ENCODE measurements at places on chromosomes 5 and 9.

DNA sequence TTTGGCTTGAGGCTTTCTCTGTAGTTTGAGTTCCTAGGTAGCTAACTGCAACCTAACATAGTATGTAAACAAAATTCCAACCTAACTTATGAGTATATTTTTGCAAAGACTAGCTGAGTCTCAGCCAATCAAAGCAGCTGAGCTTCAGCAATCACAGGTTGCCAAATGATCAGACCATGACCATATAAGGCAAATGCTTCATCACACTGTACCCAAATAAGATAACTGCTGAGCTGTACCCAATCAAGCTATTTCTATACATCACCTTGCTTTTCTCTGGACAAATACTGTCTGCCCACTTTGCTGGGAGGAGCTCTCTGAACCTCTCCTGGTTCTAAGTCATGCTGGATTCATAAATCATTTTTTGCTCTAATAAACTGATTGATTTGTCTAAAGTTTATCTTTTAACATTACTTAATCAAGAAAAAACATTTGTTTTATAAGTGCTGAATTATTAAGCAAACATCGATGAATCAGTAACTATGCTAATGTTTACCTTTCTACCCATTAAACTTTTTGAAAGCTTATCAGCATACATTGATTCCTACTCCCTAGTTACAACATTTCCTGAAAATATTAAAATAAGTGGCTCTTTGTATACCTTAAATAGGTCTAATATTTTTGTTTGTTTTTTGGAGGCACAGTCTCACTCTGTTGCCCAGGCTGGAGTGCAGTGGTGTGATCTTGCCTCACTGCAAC is 129.7 kb upstream of the PCA3 start:
- peak; percentile 9 for DNase-seq

DNA sequence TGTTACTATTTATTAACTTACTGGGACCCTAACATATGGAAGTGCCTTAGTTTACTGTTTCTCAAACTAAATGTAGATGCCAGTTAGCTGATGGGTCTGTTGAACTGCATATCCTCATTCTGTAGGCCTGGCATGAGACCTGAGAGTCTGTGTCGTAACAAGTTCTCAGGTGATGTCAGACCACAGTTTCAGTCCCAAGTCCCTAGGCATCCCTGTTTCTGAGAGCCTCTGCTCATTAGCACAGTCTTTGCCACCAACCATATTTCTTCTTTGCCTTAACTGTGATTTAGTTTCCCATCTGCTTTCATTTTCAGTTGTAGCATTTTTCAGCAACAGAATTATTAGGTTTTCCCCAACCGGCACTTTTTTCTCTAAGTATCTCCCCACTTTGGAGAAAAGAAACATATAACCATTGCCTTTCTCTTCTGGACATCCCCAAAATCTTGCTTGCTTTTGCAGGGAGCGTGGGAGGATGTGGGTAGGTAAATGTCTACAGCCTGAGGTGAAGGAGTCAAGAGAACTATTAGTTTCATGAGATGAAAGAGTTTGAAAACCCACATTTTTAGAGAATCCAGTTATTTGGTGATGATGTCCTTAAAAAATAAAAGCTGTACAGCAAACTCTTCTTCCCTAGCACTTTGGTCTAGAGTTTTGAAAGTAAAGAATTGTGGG is 74.6 kb downstream of the NUDT12 start:
- no peak for DNase-seq

- no peak for DNase-seq
Observed at GRCh38 chr9:108876425-108876824, 14.4 kb downstream of the ACTL7A start.

- no peak for DNase-seq
Observed at GRCh38 chr5:125194883-125195282, 448.4 kb upstream of the ZNF608 start.

DNA sequence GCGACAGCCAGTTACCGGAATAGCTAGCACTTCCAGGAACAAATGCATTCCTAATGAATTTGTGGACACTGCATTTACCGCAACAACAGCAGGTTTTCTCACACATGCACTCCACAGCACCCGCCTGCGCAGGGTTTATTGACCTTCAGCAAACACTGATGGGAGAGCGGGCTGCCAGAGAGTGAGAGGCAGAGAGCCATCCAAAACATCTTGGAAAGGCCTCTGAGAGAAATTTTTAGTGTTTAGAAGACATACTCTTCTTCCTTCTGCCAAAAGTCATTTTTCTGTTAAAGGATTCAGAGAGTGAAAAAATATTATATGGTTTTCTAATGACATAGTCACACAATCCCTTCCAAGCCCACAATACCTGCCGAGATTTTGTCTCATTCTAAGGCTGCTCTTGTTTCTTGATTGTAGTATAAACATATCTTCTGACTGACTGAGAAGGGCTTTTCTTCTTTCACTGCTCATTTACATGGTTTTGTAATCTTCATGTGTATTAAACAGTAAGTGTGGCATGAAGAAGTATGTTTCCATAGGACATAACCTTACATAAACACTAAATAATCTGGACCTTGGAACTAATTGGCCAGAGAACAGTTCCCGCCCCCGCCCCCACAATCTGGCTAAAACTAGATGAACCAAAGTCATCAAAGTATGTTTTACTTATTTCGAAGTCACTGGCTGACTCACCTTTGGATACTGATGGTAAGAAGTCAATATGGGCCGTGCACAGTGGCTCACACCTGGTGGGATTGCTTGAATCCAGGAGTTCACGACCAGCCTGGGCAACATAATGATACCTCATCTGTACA is 432.5 kb upstream of the MEF2C start:
- no peak for DNase-seq

- no peak for DNase-seq
Observed at GRCh38 chr5:127839072-127839471, 135.9 kb downstream of the CCDC192 start.

GRCh38 chr9:77926371-77926878 is 105.2 kb downstream of the GNAQ start:
- DNase-seq, result peak; percentile 80

DNA sequence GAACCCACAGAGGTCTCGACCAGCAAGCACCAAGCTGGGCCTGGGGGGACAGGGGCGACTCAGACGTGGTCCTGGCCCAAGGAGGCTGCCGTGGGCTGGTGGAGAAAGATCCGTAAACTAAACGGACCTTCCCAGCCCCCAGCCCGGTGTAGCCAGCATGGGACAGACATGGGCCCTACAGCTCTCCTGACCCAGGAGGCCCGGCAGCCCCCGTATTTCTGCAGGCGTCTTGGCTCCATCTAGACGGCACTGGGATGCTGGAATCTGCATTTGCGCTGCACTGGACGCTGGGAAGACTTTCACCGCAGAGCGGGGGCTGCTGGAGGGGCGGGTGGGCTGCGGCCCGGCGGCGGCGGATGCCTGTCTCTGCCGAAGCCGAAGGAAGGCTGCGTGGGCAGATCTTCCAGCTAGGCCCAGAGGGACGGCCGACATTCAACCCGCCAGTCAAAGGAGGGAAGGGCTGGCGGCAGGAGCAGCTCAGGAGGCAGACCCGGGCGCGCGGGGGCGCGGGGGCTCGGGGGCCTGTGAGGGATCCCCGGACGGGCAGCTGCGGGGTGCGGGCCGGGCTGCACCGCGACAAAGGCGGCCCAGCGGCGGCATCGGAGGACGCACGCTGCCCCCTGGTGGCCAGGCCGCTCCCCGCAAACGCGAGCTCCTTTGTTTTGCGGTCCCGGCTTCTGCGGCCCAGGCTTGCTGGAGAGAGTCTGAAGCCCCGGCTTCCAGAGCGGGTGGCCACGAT is 266.2 kb downstream of the NSG2 start:
- DNase-seq, result peak; percentile 22

DNA sequence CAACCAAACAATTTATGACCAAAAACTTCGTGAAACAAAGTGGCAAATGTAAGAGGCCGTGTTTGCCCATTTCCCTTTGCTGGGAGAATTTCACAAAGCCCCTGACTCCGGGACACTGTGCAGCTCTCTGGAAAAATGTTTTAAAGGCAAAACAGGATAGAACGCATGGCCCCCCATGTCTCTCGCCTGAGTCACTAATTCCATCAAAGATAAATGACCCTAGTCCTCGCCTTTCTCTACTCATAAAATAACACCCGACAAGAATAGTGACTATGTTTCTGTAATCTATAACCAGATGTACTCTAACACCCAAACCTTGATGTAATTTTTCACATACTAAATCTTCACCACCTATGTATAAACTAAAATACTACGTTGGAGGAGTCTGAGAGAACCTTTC is 55.7 kb upstream of the SAP30L start:
- no peak for DNase-seq

GRCh38 chr9:6123416-6123815 is 92.2 kb upstream of the IL33 start:
- DNase-seq, result no peak

- DNase-seq, result peak; percentile 66
Observed at GRCh38 chr5:134004626-134005416, at the start of gene VDAC1. TSS of gene VDAC1 (minus strand) at chr5:134004975. CDS start at chr5:133993012, 11,963 bp downstream.

GRCh38 chr5:151937851-151938250 is 13.2 kb upstream of the GLRA1 start:
- DNase-seq, result no peak

GRCh38 chr9:127121628-127122175 is 733 bp downstream of the ANGPTL2 start:
- DNase-seq, result no peak

DNA sequence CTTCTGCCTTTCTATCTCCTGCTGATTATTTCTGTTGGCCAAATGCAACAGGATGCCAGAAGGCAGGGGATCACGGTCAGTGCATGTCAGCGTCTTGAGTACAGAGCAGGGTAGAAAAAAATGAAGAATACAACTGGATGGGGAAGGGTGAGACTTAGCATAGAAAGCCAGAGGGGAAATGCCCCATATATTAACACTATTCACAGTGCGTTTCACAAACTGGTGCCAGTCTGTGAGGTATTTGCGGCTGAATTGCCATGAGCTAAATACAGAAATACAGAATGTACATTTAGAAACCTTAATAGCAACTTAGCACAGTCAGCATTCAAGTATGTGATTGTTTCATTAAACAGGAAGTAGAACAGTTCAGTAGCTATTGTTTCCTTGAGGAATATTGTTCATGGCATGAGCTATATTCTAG is 31.0 kb upstream of the SLC1A3 start:
- DNase-seq, result peak; percentile 48

DNA sequence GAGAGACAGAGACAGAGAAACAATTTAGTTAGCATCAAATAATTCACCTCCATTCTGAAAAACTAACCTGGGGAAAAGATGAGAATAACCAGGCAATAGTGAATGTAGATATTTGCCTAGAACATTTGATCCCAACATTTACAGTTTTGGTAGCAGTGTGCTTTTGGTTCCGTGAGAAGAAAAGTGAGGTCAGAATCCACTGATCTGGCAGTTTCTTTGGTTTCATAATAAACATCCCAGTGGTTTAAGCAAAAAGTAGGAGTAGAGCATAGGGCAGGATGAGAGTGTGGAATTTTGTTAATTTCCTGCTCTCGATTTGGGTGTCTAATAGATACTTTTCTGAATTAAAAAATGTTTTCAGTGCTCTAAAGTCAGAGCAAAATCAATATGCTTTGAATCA is 887.0 kb downstream of the NR2F1-AS1 start:
- no peak for DNase-seq

- no peak for DNase-seq
Observed at GRCh38 chr9:20898885-20899554, 132.4 kb downstream of the HACD4 start.

GRCh38 chr9:21919377-21920362 is 74.5 kb downstream of the CDKN2A start:
- DNase-seq, result peak; percentile 18

DNA sequence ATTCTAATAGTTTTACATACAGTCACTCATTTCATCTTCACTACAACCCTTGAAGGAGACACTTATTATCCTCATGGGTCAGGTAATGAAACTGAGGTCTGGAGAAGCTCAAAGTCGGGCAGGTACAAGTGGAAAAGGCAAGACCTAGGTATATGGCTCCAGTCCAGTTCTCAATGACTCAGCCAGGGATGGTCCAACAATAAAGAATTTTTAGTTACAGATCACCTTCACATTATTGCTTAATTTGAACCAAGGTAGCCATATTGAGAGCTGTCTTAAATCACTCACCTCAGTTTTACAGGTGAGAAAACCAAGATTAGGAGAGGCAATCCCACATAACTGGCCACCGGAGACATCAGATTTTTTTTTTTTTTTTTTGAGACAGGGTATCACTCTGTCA is 55.4 kb downstream of the PTPN3 start:
- no peak for DNase-seq

DNA sequence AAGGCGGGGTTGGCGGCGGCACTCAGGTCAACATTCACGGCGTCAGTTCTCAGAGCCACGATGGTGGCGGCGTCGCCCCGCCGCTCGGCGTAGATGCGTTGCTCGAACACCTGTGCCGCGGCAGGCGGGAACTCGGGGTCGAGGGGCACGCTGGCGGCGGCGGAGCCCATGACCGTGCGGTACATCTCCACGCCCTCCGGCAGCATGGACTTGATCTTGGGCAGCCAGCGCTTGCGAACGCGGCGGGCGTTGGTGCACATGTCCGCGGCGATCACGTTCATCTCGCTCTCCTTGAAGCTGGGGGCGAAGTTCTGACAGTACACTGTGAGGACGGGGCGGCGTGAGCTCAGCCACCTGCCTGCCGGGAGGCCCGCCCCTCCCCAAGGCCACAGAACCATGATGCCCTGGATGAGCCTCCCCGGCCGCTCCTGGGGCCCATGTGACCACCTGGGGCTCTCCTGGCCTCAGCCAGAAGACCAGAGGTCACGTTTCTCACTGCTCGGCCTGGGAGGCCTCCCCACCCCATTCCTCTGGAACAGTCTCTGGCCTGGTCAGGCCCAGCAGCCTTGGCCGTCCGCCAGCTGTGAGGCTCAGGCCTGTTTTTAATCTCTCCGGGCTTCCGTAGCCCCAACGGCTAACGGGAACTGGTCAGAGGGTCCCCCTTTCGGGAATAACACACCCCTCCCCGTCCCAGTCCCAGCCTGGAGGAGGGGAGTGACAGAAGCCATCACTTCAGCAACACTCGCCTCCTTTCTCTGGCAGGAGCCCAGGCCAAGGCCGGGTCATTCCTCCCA is 50.7 kb upstream of the UBAC1 start:
- DNase-seq, result no peak

- DNase-seq, result no peak
Observed at GRCh38 chr9:87973122-87973521, 1.2 kb downstream of the CDK20 start.

GRCh38 chr5:152462021-152462721 is 57.1 kb upstream of the NMUR2 start:
- DNase-seq, result no peak

GRCh38 chr5:134576386-134577021 is 51.0 kb downstream of the JADE2 start:
- DNase-seq, result peak; percentile 37

- no peak for DNase-seq
Observed at GRCh38 chr5:147446523-147446922, 63.3 kb downstream of the DPYSL3 start.

- no peak for DNase-seq
Observed at GRCh38 chr9:135474915-135475314, 4.7 kb upstream of the PPP1R26 start.

GRCh38 chr5:7808998-7809397 is 41.9 kb downstream of the CFAP90 start:
- no peak for DNase-seq

GRCh38 chr5:89374144-89374784 is 491.3 kb upstream of the MEF2C start:
- no peak for DNase-seq
